Left lung (tissue), 14 donors: ENCODE measurements at places on chromosomes 5 and 9. TPM values are rescaled to one million over a fixed set of nuclear protein-coding genes. Genes with fewer than 3 reads are reported as not detected.

DNA sequence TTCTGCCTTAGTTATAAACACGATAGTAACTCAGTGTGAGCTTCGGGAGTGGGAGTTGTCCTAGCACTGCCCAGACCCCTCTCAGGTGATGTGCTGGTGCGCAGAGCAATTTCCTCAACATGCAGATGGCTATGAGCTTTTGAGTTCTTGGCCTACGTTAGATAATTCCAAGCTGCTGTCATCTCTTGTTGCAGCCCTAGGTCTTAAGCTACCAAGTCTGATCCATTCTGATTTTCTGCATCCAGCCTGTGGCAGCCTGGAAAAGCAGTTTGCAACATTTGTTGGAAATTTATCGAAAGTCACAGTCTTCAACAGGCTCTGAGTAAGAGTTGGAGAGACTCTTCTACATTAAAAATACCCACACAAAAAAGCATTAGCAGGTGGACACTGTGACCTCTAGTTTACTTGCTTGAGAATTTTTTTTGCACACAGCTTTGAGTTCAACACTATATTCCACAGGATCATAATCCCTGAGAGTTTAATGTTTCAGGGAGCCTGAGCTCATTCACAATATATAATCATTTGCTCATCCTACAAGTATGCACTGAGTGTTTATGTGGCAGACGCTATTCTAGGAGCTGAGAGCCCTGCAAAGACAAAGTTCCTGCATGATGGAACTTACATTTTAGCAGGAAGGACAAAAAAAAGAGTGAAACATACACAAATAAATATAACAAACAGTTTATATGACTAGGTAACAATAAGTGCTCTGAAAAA lies 91.6 kb downstream of the UBE2QL1 start:
- H3K27me3 ChIP-seq: no peaks in the 10 kb centered on the region
- H3K4me3 ChIP-seq: no peak overlapping the region
- H3K27ac ChIP-seq: no peak overlapping the region
- no peaks in the 10 kb centered on the region for H3K4me1 ChIP-seq
- DNase-seq: no peak

GRCh38 chr5:159341906-159342310 lies 11.6 kb upstream of the IL12B start:
- no peaks in the 10 kb centered on the region for H3K36me3 ChIP-seq
- H3K4me1 ChIP-seq: peaks cover 32% of the 10 kb centered on the region
- H3K27ac ChIP-seq: peak overlapping the region; percentile 33
- DNase-seq: peak; percentile 81
- H3K27me3 ChIP-seq: no peaks in the 10 kb centered on the region

DNA sequence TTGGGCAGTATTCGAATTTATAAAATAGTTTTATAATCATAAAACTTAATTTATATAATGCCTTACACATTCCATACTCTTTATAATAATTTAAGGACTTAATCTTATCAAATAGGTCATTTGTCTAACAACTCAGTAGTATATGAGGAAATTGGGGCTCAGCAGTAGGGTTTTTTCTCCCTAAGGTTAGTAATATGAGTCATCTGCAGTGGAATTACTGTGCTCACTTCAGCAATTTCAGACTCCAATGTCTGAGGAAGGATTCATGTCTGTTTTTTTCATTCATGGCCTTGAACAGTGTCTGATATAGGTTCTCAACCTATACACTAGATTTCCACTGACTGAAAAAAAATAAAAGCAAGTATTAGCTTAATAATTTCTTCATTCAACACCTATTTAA lies 7.4 kb downstream of the DMRTA1 start:
- H3K27ac ChIP-seq: no peak overlapping the region
- H3K4me1 ChIP-seq: no peaks in the 10 kb centered on the region
- DNase-seq: no peak
- H3K36me3 ChIP-seq: no peaks in the 10 kb centered on the region
- no peaks in the 10 kb centered on the region for H3K27me3 ChIP-seq

DNA sequence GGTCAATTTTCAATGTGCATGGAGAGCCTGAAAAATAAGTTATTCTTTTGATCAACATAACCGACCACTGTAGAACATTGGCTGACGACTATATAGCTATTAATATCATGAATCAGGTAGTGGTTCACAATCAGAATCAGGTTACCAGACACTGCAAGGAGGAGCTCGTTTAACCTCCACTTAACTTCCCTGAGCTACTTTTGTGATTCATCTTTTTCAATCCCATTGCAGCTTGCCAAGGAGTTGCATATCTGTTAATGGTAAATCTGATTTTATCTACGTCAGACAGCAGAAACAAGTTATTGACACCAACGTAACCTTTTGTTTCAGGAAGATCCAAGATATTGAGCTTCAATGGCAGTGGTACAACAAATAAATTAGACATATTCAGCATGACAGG lies 2263.8 kb upstream of the ACO1 start:
- H3K27me3 ChIP-seq: no peaks in the 10 kb centered on the region
- no peak overlapping the region for H3K4me3 ChIP-seq
- no peak overlapping the region for H3K27ac ChIP-seq
- no peaks in the 10 kb centered on the region for H3K4me1 ChIP-seq
- H3K36me3 ChIP-seq: no peaks in the 10 kb centered on the region

DNA sequence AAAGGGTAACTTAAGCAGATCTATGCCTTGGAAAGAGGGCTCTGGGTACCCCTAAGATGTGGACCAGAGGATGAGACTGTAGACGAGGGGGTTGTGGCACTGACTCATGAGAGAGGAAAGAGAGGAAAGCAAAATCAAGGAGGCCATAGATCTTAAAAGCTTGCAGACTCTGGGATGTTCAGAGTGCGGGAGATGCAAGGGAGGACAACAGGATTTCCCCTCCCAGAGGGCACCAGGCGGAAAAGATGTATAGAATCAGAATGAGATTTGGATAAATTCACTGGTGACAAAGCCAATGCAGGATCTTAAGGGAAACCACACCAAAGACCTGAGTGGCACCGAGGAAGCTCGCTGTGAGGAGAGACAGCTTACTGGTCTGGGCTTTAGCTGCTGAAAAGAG lies 27.1 kb downstream of the HRH2 start:
- DNase-seq: no peak
- no peak overlapping the region for H3K4me3 ChIP-seq
- peaks cover 62% of the 10 kb centered on the region for H3K4me1 ChIP-seq
- no peaks in the 10 kb centered on the region for H3K27me3 ChIP-seq

- H3K4me1 ChIP-seq: no peaks in the 10 kb centered on the region
- H3K36me3 ChIP-seq: no peaks in the 10 kb centered on the region
- no peak for DNase-seq
- H3K27ac ChIP-seq: no peak overlapping the region
Observed at GRCh38 chr5:15573590-15573989, 73.6 kb downstream of the FBXL7 start.

GRCh38 chr5:86885011-86885410 lies 267.3 kb downstream of the COX7C start:
- DNase-seq: no peak
- no peak overlapping the region for H3K27ac ChIP-seq
- no peak overlapping the region for H3K4me3 ChIP-seq
- no peaks in the 10 kb centered on the region for H3K27me3 ChIP-seq
- H3K4me1 ChIP-seq: no peaks in the 10 kb centered on the region

DNA sequence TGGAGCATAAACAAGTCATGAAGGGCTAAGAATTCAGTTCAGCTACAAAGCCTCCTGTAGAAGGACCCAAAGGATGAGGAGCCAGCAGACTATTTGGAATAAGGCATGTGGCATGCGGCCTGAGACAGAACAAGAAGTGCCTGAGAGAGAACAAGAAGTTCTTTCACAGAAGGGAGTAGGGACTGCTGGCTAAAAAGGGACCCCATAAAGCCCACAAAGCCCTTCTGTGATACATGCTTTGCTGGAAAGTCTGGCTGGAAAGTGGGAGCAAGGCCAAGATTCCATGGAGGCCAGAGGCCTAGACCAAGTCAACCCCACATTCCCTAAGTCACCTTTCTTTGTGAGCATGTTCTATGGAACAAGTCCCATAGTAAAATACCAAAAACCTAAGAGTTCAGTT lies 35.9 kb upstream of the UBAP2 start:
- peaks cover 51% of the 10 kb centered on the region for H3K36me3 ChIP-seq
- no peak overlapping the region for H3K4me3 ChIP-seq
- peaks cover 4% of the 10 kb centered on the region for H3K4me1 ChIP-seq

DNA sequence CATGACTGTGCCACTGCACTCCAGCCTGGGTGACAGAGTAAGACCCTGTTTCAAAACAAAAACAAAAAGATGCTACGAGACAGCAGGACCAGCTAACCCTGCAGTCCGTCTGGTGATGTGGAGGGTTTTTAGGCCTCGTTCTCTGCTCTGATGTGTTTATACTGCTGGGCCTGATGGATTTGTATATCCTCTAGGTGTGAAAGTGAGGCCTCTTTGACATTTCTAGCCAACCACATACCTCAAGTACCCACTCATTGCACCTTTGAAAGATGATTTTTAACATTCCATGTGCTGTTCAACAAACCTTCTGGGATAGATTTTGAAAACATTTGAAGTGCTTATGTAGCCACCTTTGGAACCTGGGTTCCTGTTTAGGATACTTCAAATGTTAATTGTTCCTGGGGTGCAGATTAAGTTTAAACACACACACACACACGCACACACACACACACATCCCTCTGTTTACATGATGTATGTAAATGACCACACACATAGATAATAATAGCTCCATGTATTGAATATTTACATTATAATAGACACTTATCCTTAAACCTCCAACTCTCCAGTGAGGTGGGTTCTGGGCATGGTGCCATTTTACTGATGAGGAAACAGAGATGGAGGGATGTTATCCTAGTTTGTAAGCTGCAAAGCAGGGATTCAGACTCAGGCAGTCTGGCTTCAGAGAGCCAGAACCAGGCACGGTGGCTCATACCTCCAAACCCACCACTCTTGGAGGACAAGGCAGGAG lies 48.8 kb upstream of the GOLPH3 start:
- no peaks in the 10 kb centered on the region for H3K27me3 ChIP-seq
- no peaks in the 10 kb centered on the region for H3K36me3 ChIP-seq
- H3K4me3 ChIP-seq: no peak overlapping the region
- H3K4me1 ChIP-seq: peaks cover 8% of the 10 kb centered on the region

Gene MARCHF3
- total RNA-seq: 8.7 TPM

Gene SPATA31D4
- not detected for total RNA-seq

Gene SPTLC1
- total RNA-seq: 68.0 TPM

Gene ABCA2
- 34.5 TPM for total RNA-seq

Gene MYOT
- 0.52 TPM for total RNA-seq

Gene IL5
- not detected for total RNA-seq
